Fibroblast of villous mesenchyme (primary cell): ENCODE measurements at places on chromosomes 1 and 21. TPM values are rescaled to one million over a fixed set of nuclear protein-coding genes. Genes with fewer than 3 reads are reported as not detected.

GRCh38 chr1:206537141-206537540 lies 29.8 kb downstream of the RASSF5 start:
- DNase-seq = no peak

UBAP2L gene
- 79.6 and 126 TPM in 2 replicates for total RNA-seq

- DNase-seq = peak; percentile 74
These were observed 950 bp upstream of the INKA2 start for GRCh38 chr1:111739925-111740765.

UMODL1 gene
- total RNA-seq = under 0.01 TPM in 1 of 2 replicates, not detected in the other

GRCh38 chr1:113872219-113872935 lies 865 bp upstream of the PTPN22 start:
- DNase-seq = no peak

ATP6V1G3 gene
- total RNA-seq = 0.43 TPM in 1 of 2 replicates, not detected in the other

TMEM269 gene
- under 0.01 TPM in 2 replicates for total RNA-seq

DNA sequence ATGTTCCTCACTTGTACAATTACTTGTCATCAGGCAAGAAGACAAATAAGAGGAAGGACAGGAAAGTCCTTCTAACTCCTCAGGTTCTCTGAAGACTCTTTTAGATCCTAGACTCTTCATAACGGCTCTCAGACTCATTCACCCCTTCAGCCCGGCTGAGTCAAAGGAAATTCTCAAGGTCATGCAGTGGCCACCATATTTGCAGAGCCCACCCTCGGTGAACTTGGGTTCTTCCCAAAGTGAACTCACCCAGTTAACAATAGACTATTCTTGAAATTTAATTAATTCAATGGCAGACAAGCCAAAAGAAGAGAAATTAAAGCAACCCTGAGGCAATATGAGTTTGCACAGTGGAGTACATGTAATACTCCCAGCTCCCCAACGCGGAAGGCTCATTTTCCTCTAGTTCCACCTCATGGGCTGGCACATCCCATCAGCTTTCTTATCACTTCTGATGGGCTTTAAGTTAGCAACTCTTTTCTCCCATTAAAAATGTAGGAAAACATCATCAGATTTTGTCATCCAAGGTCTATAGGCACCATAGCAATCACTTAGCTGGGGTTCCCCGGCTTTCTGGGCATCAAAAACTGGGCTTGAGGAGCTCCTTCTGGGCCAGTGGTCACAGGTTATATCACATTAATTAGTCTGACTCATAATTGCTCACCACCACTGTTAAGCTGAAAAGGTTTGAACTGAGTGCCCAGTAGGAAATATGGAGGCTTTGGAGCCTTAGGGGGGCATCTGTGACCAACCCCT lies 27.8 kb upstream of the TIAM1 start:
- no peak for DNase-seq
